ENCODE measurements at places on chromosomes 12 and 14.

DNA sequence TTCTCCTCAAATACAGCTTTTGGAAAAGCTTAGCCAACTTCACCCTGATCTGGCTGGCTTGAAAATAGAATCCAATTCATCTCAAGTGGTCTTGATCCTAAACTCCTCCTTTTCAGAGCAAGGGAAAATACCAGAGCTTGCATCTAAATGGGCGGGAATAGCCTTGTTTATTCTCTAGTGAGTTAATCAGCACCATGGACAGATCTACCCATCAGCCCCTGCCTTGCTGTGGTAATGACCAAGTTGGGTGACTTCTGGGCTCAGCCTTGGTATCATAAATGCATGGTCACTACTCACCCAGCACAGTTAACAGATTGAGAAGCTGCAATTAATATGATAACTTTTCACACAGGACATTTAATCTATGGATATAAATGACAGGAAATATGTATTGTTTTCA is 196.6 kb downstream of the GLT1D1 start:
- DNase-seq = no peak

GRCh38 chr12:65259501-65259900 is 19.0 kb upstream of the MSRB3 start:
- no peak for DNase-seq

- DNase-seq = no peak
These were observed 12.1 kb downstream of the SYNE3 start for GRCh38 chr14:95504135-95505029.

- DNase-seq = no peak
These were observed 153.7 kb upstream of the SRRM4 start for GRCh38 chr12:118827606-118828005.

DNA sequence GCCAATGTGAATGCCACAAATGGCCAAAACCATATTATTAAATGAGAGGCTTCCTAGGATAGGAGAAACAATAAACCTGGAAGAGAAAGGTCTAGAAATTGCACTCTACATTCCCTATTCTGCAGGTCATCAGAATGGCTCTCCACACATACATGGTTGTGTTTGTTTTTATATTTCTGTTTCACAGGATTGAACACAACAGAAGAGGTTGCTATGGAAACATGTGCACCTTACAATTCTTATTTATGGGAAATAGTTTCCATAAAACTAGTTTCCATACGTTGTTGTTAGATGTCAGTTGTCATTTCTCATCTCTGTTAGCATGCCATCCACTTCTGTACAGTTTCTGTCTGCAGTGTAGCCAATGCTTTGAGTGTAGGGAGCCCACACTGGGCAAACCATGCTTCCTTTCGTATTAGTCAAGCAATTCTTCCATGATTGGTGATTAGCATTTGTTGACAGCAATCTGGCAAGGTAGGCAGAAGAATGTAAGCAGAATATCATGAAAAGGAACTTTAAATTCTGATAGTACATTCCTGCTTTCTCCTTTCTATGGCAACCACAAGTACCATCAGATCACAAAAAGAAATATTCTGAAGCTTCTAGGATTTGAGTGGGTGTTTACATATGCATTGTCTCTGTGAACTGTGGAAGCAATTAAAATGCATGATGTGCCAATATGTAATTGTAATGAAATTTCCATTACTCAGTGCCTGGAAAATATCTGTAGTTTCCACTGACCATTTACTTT is 141.6 kb upstream of the AVPR1A start:
- DNase-seq = no peak

GRCh38 chr12:82015623-82016347 is 256.6 kb upstream of the PPFIA2 start:
- no peak for DNase-seq

GRCh38 chr14:24948261-24948847 is 101.6 kb downstream of the STXBP6 start:
- no peak for DNase-seq

GRCh38 chr12:100877776-100878175 is 83.2 kb downstream of the ANO4 start:
- DNase-seq = no peak

DNA sequence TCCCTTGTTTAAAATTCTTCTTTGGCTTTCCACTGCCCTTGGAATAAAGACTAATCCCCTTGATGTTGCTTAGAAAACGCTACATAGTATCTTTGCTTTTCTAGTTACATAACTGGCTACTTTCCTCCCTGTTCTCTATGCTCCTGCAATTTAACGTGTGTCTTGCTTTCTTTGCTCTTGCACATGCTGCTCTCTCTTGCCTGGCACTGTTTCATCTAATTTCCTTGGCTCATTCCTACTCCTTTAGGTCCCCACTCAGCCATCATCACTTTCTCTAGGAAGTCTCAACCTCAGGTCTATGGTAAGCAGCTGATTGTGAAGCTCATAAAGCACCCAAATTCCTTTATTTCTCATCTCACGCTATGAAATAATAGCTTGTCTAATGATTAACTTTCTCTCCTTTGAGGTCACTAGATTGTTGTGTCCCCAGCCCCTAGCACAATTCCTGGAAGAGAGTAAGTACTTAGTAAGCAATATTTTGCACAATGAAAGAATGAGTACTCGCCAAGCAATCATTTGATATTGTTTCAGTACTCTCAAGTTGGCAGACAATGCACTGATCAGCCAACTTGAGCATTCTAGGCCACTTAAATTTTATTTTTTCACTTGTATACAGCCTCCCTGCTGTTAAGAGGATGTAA is 3.3 kb downstream of the ALDH6A1 start:
- DNase-seq = no peak

GRCh38 chr12:77572371-77572770 is 258.3 kb upstream of the NAV3 start:
- no peak for DNase-seq

DNA sequence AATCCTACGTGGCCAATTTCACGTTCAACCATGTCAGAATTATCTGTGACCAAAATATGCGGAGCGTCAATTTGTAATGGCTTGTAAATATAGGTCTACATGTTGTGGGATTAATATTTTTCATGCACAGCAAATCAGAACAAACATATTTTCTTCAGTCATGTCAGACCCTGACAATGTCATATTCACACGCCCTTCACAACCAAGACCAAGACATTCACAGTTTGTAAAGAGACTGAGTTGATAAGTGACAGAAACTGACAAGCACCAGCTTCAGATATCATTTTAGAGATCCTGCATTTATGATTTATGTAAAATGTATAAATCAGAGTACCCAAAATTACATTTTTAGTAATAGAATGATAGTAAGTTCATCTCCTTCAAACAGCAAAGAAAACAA is 57.3 kb upstream of the NOVA1 start:
- DNase-seq = no peak

DNA sequence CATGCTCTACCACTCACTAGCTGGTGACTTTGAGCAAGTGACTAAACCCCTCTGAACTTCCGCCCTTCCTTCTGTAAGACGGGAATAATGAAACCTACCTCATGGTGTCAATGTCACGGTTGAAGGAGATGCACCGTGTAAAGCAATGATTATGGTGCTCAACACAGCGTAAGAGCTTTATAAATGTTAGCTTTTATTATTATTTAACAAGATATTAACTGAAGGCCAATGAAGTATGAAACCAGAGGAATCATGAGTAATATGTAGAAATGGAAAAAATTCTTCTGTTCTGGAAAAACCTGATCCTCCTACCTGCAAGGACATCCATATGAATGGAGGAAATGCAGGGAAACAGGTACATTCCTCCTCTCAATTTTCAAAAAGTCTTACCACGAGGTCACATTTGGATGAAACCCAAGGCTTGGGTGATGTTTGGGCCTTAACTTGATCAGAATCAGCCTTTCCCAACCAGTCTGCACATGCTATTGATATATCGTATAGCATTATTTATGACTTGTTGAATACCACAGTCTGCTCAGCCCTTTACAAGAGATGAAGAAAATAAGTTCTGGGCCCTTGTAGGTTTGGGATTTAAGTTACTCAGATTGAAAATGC is 166.8 kb upstream of the TBX3 start:
- no peak for DNase-seq

- DNase-seq = no peak
These were observed 65.5 kb downstream of the RASSF3 start for GRCh38 chr12:64675795-64676194.

DNA sequence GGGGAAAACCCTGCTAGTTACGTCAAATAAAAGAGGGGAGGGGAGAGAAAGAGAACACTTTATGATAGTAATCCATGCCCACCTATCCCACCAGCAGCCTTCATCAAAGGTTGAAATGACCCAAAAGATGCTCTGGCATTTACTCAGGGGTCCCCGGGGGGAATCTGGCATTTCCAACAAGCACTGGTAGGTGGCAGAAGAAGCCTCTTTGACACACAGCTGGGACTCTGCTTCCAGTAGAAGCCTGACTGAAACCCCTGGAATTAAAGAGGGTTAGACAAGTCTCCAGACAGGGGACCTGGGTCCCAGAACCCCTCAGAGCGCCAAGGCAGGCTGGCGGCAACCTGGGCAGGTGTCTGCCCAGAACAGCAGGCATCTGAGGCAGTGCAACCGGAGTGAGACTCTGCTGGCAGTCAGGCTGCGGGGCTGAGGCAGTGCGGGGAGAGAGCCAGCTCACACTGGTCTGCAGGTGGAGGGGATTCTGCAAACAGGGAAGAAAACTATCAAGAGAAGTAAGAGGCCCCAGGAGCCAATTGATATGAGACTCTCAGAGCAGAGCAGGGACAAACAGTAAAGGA is 85.0 kb upstream of the CAPRIN2 start:
- no peak for DNase-seq

DNA sequence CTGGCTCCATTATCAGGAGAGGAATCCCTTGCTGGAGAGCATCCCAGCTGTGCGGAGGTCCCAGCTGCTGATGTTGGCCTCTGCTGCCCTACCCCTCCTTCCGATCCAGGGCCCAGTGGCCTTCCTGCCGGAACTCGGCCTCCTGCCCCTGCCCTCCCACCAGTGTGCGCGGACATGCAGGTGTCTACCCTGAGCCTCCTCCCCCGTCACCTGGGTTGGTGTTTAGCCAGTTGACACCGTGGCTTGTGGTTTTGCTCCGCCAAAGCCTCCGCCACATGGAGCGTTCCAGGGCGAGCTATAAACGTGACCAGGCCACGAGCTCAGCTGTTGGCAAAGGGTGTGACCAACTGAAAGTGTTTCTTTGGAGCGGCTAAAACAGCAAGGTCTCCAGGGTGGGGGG is 1104.3 kb downstream of the BCL11B start:
- DNase-seq = no peak

- no peak for DNase-seq
These were observed 123.4 kb downstream of the TTC7B start for GRCh38 chr14:90692826-90693225.

DNA sequence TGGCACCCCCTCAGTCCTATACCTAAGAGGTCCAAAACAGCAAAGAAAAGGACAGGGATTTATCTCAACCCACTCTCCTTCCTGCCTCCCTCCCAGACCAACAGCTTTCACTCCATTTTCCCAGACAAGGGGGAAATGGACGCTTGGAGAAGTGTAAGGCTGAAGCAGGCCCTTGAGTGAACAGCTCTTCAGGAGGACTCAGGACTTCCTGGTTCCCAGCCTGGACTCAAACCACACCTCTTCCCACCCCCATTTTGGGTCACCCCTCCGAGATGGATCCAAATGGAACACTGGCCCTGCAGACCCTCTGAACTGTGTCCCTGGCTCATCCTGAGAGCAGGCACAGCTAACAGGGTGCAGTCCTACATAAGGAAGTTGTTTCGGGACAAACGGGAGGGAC is 2.7 kb downstream of the KMT2D start:
- DNase-seq = no peak

DNA sequence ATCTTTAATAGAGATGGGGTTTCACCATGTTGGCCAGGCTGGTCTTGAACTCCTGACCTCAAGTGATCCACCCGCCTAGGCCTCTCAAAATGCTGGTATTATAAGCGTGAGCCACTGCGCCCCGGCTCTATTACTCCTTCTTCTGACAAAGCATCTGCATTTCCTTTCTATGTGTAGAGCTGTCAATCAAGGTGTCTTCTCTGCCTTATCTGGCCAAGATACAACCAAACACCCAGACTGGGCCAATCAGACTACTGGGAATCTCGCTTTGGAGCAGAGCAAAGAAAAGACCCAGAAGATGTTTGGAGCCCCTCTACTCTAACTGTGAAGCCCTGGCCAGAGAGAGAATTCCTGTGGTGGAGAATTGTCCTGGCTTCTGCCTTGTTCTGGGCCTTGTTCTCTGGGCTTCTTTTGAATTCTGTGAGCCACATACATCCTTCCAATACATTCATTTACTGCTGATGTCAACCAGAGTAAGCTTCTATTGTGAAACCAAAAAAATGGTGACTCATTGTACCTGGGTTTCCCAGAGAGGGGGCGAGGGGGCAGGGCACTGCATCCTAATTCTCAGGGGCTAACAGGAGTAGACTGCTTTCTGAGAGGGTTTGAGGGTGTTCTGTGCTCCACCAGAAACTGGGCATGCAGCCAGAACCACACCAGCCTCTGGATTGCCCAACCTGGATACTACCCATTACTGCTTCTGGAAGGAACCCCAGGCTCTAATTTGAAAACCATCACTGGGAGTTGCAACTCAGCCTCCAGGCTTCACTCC is 18.8 kb upstream of the FLVCR2 start:
- peak; percentile 26 for DNase-seq

DNA sequence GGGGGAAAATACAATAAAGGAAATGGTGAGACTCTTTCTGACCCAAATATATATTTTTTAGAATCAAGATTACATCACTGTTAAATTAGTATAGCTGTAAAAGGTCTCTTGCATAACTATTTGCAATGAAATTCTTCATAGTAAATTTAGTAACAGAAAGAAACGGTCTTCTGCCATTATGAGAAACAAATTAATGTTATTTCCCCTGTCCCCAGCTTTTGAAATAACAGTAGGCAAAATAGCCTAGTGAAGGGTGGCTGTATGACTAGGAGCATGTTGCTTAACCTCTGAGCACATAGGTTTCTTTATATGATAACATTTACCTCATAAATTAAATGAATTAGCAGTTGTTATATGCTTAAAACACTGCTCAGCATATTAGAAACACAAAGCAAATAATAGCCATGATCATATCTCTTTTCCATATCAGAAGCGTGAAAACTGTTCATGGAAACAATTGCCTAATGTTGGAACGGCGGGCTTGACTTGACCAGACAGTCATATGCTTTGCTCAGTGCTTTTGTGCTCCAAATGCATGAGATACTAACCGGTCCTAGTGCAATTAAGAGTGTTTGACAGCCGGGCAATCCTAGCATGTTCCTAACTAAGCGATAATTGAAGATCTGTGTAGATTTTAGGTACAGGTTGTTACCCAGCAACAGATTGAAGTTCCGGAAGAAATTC is 24.0 kb downstream of the BHLHE41 start:
- DNase-seq = no peak

GRCh38 chr12:90333424-90333823 is 621.6 kb downstream of the CCER1 start:
- no peak for DNase-seq

DNA sequence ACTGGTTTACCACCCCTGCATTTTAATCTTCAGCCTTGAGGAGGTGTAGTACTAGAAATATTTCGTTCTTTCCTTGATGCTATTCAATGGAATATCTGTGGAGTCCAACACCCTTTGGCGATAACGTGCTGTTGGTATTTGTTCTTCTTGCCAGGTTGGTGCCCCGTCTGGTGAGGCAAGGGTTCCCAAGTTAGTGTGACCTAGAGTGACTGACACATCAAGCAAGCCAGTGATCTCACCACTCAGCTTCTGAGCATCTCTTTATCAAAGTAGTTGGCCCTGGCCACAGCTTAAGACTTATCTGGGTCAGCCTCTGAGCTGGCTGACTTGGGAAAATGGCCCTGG is 60.2 kb downstream of the PLXNC1 start:
- DNase-seq = no peak

- no peak for DNase-seq
These were observed 482 bp upstream of the IFI27L2 start for GRCh38 chr14:94129758-94130414.
